ENCODE measurements at places on chromosomes 2 and 18. TPM values are rescaled to one million over a fixed set of nuclear protein-coding genes. Genes with fewer than 3 reads are reported as not detected.

The RELCH gene
- total RNA-seq, result 43.0 TPM

The CAPN14 gene
- 0.12 TPM for total RNA-seq

The LTBP1 gene
- total RNA-seq, result 502 TPM

The CCDC195 gene
- total RNA-seq, result not detected

The ZNF521 gene
- total RNA-seq, result 36.4 TPM

The CYRIA gene
- 18.1 TPM for total RNA-seq

The PROKR1 gene
- not detected for total RNA-seq

The SPDYA gene
- total RNA-seq, result 1.6 TPM

The NDC80 gene
- 17.2 TPM for total RNA-seq

The PDCD1 gene
- total RNA-seq, result not detected

The CYBRD1 gene
- 192 TPM for total RNA-seq

The IGFBP5 gene
- total RNA-seq, result 731 TPM

The OXER1 gene
- total RNA-seq, result not detected

The LAMA3 gene
- 30.5 TPM for total RNA-seq

The LRRC30 gene
- not detected for total RNA-seq

The CYB5A gene
- 54.6 TPM for total RNA-seq

The FAM237A gene
- not detected for total RNA-seq

The RAD51AP2 gene
- total RNA-seq, result not detected

The MYOM1 gene
- 0.22 TPM for total RNA-seq

Data from uterine smooth muscle cell (primary cell).